ENCODE measurements at places on chromosomes 4 and X.

- no peak for DNase-seq
These were observed 45.9 kb upstream of the GPC4 start for GRCh38 chrX:133461231-133461630.

- no peak for DNase-seq
These were observed 7.6 kb upstream of the OPHN1 start for GRCh38 chrX:68440940-68441339.

GRCh38 chr4:156374069-156374468 lies 420.4 kb upstream of the CTSO start:
- DNase-seq = no peak

GRCh38 chr4:91113130-91113706 lies 986.0 kb downstream of the CCSER1 start:
- no peak for DNase-seq

GRCh38 chr4:81069706-81070331 lies 39.3 kb downstream of the BMP3 start:
- peak; percentile 66 for DNase-seq

- DNase-seq = no peak
These were observed 191.2 kb upstream of the ATP6AP2 start for GRCh38 chrX:40389555-40389954.

- DNase-seq = no peak
These were observed 42.8 kb downstream of the TNIP2 start for GRCh38 chr4:2713337-2713736.

DNA sequence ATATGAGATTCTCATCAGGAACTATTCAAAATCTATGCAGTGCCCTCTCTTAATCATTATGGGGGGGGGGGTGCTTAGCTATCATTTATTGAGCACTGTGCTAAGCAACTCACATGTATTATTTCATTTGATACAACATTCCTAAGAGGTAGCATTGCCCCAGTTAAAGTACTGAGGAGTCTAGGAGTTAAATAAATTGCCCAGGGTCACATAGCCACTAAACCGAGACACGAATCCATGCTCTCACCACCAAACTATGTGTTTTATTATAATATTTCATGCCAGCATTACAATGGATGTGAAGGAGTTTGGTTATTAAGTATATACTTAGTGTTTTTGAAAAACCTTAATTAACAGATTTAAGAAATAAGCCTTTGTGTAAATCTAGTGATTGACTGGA lies 131.4 kb downstream of the CBR4 start:
- no peak for DNase-seq

GRCh38 chr4:76931087-76931486 lies 18.5 kb upstream of the SEPTIN11 start:
- DNase-seq = no peak

GRCh38 chrX:142998447-142999198 lies 27.1 kb upstream of the SPANXN4 start:
- no peak for DNase-seq

DNA sequence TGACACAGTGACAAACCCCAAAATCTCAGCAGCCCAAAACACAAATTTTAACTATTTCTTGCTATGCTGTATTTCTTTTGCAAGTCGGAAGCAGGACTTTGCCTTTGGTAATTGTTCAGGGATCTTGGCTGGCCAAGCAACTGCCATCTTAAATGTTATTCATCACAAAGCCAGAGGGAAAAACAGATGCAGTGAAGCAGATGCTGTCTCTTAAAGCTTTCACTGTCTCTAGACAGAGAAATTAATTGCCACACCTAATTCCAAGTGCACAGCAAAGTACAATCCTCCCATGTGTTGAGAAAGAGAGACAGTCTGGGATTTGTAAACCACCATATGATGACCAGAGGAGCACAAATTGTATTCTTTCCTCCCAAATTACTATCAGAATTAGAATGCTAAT lies 30.0 kb upstream of the GALNT7 start:
- no peak for DNase-seq

- no peak for DNase-seq
These were observed 36.9 kb upstream of the SH3KBP1 start for GRCh38 chrX:19924285-19924684.

GRCh38 chr4:125398263-125399002 lies 83.7 kb downstream of the FAT4 start:
- no peak for DNase-seq

- no peak for DNase-seq
These were observed 162.2 kb upstream of the GIMD1 start for GRCh38 chr4:106530821-106531220.

- DNase-seq = no peak
These were observed 288.2 kb upstream of the UGT8 start for GRCh38 chr4:114310296-114310925.

DNA sequence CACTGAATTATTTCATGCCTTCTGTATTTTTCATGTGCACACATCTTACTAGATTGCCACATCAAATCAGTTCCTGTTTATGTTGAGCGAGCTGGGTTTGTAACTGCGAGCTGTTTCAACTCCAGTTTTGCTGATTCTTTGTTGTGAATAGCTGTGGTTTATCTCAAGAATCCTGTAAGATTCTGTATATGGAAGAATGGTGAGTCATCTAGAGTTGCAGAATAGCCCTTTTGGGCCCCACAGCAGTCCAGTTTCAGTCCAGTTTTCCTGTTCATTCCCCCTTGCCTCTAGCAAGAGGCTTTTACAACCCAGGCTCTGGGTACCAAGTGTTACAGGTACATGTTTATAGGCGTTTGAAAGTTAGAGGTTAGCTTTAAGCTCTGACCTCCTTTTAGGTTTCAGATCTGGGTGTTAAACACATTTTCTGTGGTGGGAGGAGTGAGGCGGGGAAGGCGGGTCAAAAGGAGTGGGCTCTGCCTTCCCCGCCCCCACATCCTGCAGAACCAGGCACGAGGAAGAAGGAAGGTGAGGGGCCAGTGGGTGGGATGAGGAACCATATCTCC lies 32.7 kb downstream of the TBC1D14 start:
- DNase-seq = peak; percentile 53

DNA sequence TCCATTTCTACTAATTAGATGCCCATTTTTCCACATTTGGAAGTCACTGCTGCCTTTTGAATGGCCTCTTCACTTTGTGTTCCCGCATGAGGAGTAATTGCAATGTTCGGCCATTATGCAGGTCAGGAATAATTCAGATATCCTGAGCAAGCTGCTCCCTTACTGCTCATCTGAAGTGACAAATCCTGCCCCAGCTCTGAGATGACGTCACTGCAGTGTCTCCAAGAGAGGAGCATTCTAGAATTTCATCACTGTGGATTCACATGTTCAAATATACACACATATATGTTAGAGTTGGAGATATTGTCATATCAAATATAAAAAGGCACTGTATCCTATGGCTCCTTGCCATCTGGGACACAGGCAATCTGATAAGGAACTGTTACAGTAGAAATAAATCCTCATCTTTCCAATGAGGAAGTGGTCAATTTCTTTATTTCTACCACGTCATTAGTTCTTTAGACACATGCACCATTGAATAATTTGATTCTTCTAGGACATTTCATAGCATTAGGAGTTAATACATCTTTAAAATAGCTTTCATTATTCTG lies 706.9 kb upstream of the TENM3 start:
- DNase-seq = no peak

DNA sequence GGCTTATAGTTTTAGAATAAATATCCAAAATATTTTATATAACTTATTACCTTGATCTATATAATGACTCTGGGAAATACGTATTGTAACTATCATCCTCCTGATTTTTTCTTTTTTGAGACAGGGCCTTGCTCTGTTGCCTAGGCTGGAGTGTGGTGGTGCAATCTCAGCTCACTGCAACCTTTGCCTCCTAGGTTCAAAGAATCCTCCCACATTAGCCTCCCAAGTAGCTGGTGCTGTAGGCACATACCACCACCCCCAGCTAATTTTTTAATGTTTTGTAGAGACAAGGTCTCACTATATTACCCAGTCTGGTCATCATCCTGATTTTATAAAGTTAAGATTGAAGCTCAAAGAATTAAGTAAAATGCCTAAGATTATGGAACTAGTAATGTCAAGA lies 193.6 kb downstream of the SLC4A4 start:
- DNase-seq = no peak

DNA sequence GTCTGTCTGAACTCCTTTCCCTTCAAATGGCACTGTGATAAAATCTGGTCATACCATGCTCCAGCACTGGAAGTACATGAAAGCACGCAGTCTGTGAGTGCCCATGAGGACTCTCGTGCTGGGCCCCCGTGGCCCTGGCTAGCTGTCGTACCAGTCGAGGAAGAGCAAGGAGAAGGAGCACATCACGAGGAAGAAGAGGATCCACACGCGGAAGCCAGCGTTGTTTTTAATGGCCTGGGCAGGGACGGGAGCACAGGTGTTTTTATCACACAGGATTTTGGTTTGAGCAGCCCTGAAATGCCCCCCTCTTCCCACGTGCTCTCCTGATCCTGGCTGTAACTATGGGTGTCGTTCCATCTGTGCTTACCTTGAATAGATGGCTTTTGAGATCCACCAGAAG lies 33.0 kb downstream of the NSG1 start:
- no peak for DNase-seq

DNA sequence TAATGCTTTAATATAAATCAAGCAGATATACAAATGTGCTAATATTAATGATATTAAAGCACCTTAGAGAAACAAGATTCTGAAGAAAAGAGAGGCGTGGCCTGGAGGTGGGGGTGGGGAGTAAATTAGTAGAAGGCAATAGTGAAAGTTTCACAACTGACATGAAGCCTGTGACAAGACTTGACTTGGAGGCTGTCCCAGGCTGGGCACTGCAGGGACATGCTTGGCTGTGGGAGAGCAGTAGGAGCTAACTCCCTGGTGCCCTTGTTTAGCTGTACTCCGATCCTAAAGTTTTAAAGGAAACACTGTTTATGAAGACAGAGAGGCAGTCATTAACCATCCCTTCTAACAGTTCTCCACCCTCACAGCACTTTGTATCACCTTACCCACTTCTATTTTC lies 239.0 kb upstream of the MAB21L2 start:
- no peak for DNase-seq

DNA sequence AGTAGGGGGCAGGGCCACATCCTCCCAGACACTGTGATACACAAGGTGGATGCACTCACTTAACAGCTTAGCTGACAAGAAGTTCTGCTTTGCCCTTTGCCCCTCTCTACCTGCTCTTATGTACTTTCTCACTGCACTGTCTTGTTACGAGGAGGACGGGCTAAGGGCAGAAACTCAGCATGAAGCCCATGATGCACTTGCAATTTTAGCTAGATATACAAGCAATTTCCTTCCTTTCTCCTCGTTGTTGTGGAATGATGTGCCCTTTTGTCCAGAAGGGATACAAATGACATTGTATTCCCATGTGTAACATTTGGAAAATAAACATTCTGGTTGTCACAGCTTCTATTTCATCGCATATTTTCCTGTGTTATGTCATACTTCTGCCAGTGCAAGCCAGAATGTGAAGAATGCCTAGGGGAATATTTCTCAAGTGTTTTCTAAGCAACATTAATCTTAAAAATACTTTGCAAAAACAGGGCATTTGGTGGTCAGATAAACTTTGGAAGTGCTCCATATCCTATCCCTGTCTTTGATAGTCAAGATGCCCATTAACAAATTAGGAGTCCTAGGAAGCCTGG lies 47.2 kb downstream of the MAOA start:
- no peak for DNase-seq

GRCh38 chr4:91373546-91373945 lies 930.2 kb upstream of the GRID2 start:
- DNase-seq = no peak

DNA sequence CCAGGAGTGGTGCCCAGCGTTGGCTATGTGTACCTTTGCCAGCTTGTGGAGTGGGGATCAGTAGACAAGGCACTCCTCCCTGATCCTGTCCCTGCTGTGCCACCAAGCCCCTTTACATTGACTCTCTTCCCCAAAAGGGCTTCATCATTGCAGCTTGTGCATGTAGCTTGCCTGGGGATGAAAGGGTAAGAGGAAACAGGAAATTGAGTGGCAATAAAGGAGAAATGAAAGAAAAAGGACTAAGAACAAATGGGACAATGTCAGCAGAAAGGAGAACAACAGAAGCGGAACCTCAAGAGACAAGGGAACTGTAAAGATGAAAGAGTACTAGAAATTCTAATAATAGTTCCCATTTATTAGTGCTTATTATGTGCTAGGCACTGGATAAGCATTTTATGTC lies 8.7 kb upstream of the IL13RA1 start:
- DNase-seq = no peak

GRCh38 chrX:47483306-47484268 lies 565 bp upstream of the ZNF41 start:
- DNase-seq = no peak

DNA sequence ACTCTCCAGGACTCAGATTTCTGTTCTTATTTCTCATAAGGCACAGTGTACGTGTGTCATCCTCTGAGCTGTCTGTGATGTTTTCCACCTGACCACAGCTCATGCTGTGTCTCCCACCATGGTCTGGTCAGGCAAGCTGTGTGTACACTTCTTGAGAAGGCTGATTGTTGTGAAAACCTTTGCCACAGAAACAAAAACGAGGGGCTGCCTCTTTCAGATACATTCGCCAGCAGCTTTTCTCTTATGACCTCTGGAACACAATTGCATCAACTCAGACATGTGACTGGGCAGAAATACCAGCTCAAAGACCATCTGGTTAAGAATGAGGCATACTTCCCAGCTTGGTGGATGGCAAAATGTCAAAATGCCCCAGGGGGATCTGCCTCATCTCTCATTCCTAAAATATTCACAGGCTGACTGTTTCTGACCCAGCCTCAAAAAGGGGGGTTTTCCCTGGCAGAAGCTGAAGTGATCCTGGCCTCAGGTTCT lies 46.1 kb downstream of the PGRMC2 start:
- no peak for DNase-seq

DNA sequence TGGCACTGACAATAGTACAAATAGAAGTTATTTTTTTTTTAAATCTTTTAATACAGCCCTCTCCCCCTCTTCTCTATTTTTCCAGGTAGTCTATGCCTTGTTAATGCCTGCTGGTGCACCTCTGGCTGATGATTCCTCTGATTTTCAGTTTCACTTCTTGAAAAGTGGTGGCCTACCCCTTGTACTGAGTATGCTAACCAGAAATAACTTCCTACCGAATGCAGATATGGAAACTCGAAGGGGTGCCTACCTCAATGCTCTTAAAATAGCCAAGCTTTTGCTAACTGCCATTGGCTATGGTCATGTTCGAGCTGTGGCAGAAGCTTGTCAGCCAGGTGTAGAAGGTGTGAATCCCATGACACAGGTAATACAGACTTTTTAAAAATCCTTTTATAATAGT lies 99.1 kb downstream of the USP9X start:
- no peak for DNase-seq

DNA sequence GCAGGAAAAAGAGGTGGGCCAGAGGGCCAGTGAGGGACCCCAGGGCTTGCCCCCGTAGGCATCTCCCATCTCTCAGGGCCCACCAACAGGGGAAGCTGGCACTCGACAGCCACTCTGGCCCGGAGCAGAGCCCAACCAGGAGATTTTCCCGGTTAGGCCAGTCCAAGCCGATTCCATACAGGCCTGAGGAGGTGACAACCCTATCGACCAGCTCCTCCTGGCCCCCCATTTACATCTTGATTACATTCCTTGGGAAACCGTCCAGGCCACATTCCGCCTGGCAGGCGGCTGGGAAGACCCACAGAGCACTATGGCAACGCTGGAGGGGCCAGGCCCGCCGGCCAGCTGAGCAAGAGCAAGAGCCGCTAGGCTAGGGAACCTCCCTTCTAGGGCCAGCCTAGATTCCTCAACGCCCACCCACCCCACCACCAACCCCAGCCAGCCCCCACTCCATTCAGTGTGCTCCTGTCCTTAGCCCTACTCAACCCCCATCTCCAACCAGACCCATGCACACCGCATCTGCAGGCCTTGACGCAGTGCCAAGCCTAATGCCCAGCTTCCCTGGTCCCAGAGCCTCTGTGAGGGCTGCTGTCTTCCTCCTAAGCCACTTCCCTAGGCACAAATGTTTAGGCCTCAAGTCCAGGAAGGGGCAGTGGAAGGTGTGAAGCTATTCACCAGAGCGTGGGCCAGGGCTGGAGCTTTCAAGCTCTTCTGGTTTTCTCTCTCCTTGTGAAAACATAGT lies 161.2 kb downstream of the EFNB1 start:
- DNase-seq = no peak
